ENCODE measurements at places on chromosomes 1 and 21.
A peak's percentile ranks its signal among the peaks of the same experiment; 100 is the strongest.

GRCh38 chr1:152539901-152540300, 25.6 kb downstream of the CRCT1 start:
- no peak for DNase-seq

DNA sequence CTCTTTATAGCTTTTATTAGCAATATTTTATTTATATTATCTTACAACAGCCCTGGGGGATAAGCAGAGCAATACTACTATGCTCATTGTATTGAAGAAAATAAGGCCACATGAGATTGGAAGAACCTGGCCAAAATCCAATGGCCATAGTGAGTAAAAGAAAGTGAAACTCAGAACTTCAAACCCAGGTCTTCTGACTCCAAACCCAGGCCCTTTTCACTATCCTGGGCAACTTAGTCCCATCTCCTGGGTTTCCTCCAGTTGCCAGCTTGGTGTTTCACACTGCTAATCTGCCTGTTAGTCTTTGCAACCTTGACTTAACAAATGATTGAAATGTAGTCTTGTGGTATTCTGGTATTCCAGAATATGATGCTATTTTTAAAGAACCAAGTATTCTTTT, 22.4 kb upstream of the EXO1 start:
- DNase-seq = no peak

DNA sequence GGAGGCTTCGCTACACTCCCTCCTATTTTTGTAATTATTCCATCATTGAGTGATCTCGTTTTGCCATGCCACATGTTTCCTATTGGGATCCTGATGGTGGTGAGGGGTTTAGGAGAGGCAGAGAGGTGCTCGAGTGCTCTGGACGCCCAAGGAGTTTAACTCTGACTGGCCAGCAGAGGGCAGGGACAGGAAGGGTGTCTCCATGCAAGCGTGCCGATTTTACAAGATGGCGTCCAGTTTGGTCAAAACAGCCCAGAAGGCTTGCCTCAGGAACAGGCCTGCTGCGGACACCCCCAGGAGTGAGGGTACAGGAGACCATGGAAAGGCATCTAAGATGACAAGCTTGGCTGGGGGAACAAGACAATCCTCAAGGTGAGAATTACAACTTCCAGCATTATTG, 33.8 kb upstream of the KCNE2 start:
- DNase-seq = no peak

DNA sequence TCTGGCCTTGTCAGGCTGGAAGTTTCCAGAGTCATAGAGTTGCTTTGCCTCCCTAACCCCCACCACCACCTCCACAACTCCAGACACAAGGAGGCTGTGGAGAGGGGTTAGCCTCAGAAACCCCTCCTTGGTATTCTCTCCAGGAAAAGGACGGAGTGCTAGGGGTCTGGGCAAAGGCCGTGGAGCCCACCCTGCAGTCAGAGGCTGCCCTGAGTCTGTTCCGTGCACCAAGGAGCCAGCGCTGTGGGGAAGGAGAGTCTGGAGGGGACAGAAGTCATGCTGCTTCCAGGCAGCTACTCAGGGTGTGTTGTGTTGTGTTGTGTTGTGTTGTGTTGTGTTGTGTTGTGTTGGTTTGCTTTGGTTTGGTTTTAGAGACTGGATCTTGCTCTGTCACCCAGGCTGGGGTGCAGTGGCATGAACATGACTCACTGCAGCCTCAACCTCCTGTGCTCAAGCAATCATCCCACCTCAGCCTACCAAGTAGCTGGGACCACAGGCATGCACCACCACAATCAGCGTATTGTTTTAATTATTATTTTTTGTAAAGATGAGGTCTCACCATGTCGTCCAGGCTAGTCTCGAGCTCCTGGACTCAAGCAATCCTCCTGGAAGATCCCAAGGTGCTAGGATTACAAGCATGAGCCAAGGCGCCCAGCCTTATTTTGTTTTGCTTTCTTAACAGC, 122.2 kb upstream of the TMEM51 start:
- DNase-seq = no peak

DNA sequence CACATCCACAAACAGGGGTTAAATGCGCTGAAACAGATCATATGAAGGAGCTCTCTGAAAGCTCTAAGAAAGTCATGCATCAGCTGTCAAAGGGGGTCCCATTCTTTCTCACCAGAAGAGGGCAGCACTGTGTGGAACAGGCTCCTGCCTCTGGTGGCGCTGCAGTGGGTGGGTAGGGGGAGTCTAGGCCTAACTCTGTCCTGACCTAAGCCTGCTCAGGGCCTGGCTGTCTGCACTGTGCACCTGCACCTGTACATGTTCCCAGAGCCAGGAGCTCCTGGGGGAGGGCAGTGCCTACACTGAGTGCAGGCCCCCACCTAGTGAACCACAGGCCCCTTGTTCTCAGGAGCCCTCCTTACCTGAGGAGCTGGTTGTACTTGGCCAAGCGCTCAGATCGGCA, 16.0 kb downstream of the ENO1 start:
- peak; percentile 55 for DNase-seq

DNA sequence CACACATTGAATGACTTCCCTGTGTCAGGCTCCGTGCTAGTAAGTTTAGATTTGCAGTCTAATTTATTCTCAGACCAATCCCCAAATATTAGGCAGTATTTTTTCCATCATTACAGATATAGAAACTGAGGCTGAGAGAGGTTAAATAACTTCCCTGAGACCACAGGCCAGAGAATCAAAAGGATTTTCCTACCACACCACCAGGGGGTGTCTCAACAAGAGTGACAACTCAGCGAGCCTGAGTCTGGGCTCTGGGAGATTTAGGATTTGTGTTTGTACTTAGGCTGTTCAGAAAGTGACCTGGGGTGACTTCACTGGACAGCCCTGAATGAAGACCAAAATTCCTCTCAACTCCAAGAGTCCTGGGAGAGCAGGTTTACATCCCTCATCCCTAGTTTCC, 13.3 kb upstream of the LCE5A start:
- DNase-seq = no peak

GRCh38 chr1:82269431-82269830, 468.7 kb downstream of the ADGRL2 start:
- no peak for DNase-seq

DNA sequence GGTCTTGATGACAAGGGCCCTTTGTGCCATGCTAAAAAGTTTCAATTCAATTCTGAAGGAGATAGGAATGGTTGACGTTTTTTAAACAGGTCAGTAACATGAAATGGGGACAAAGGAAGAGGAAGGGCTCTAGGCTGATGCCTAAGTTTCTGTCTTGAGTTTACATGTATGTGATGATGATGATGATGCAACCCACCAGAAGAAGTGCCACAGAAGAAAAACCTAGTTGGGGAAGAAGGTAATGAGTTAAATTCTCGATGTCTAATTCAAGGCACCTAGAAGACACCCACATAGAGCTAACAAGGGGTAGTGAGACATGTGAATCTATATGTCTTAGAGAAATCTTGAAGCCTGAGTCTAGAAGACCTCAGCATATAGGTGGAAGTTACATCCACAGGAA, 44.4 kb upstream of the ATP1A1 start:
- DNase-seq = no peak

GRCh38 chr1:93595743-93596142, 85.9 kb downstream of the BCAR3 start:
- DNase-seq = no peak

GRCh38 chr21:36055551-36055950, 4.8 kb downstream of the SETD4 start:
- no peak for DNase-seq

DNA sequence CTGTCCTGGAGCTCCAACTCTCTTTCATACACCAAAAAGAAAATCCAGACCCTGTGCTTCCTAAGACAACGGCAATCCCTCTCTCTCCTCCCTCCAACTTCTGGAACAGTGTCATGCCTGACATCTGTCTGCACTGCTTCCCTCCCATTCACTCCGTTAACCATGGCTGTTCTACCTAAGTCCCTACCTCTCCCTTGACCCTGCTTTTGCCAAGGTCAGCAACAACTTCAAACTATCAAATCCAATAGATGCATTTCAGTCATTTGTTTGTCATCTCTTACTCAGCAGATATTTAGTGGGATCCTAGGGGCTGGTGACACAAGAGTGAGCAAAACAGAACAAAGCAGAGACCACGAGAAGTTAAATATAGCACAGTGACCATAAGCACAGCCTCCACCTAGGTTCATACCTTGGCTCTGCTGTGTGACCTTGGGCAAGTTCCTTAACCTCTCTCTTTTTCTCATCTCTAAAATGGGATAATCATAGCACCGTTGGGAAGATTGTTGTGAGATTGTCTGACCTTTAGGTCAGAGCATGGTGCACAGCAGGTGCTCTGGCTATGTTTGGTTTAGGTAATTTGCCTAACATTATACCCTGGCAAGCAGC, 88.9 kb downstream of the TMEM53 start:
- no peak for DNase-seq

DNA sequence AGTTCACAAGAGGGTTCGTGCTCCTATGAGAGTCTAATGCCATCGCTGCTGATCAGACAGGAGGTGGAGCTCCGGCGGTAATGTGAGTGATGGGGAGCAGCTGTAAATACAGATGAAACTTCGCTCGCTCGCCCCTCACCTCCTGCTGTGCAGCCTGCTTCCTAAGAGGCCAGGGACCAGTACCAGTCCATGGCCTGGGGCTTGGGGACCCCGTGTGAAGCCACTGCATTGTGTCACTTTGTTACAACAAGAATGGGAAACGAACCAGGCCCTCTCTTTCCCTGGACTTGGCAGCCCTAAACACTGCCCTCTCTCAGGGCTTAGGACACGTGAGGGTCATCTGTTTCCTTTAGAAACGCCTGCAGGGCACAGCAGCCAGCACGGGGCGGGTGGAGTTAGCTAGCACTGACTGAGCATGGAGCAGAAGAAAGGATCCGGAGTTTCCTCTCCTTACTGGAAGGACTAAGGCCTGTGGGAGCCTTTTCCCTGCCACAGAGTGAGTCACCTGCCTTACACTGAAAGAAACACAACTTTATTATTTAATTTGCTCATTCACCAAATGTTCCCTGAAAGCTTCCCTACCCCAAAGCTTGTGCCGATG, 185.2 kb upstream of the TMEM51 start:
- no peak for DNase-seq

DNA sequence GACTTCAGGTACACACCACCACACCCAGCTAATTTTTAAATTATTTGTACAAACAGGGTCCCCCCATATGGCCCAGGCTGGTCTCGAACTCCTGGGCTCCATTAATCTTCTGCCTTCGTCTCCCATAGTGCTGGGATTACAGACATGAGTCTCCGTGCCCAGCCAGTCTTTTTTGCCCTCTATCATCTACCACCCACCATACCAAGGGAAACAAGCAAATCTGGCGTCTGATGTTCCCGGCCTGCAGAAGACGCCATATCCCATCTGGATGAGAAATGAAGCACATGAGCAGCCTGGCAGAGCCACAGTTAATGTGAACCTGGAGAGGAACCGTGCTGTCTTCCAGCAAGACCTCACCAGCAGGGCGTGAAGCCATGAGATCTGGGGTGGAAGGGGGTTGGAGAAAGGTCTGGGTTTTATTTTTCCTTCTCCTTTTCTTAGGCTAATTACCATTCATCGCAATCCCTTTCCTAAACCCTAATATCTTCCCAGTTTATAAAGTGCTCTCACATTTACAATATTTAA, 1.8 kb upstream of the PRELP start:
- DNase-seq = no peak

- DNase-seq = no peak
Measured at GRCh38 chr1:223331301-223331700, 32.7 kb downstream of the SUSD4 start.

- no peak for DNase-seq
Measured at GRCh38 chr1:171460018-171460620, 25.2 kb upstream of the PRRC2C start.

- DNase-seq = no peak
Measured at GRCh38 chr1:59898927-59899326, 27.6 kb downstream of the CYP2J2 start.

DNA sequence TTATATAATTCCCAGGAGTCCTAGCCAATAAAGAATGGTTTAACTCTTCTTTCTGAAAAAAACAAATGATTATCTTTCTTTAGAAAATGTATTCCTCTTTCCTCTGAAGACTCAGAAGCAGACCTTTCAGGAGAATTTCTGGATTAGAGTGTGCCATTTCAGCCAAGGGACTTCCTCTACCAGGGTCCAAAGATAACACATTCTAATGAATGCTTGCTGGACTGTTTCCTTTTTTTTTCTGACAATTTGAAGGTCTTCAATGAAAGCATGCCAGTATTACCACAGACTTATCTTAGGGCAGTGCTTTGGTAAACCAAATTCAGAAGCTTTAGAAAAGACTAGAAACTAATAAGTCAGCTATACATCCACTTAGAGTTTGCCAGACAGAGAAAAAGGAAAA, 80.5 kb downstream of the RERE start:
- DNase-seq = no peak

- peak; percentile 71 for DNase-seq
Measured at GRCh38 chr1:1441002-1441888, 5.8 kb downstream of the VWA1 start.

GRCh38 chr1:170666541-170667254, 2.8 kb downstream of the PRRX1 start:
- no peak for DNase-seq

DNA sequence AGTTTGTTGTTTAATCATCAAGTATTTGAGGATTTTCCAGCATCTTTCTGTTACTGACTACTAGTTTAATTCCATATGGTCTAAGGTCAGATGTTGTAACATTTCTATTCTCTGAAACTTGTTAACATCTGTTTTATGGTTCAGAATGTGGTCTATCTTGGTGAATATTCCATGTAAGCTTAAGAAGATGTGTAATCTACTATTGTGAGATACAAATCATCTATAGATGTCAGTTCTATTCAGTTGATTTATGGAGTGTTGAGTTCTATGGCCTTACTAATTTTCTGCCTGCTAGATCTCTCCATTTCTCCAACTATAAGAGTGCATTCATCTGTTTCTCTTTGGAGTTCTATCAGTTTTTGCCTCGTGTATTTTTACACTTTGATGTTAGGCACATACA, 31.5 kb downstream of the WARS2 start:
- no peak for DNase-seq

DNA sequence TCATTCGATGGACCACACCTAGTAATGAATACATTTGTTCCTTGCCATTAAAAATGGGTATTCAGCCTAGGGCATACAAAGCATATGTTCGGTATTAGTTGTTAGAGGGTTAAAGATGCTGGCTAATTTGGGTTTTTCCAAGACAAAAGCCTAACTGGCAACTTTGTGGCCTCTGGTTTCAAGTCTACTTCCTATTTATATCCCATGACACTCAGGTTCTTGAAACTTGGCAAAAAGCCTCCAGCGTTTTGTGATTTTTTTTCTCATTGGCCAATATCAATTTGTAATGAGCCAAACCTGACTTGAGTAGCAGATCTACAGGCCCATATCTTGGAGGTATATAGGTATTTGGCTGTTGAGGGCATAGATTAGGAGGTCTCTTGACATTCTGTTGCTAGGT, 75.3 kb downstream of the C1orf21 start:
- DNase-seq = no peak

DNA sequence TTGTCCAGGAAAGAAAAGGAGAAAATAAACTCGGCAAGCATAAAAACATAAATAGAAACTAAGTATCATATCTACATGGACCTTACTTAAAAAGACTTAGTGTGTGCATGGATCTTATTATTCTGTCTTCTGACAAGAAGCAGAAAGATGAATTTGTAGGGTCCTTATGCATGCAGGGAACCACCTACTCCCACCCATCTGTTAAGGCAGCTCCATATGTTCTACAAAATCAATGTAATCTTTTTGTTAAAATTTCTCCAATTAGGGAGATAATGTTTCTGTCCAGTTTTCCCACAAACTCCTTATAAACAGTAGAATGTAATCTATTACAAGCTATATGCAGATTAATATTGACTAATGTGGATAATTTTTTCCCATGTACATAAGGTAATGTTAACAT, 13.9 kb upstream of the PTPN14 start:
- DNase-seq = no peak

Measured in activated T-cell treated with anti-CD3 and anti-CD28 coated beads, Interleukin-2, amount 50 U/mL, for 72 hours (primary cell).